ENCODE measurements at places on chromosomes 16 and 17.

GRCh38 chr16:86448306-86448890, 61.9 kb upstream of the FOXF1 start:
- no peak for DNase-seq

DNA sequence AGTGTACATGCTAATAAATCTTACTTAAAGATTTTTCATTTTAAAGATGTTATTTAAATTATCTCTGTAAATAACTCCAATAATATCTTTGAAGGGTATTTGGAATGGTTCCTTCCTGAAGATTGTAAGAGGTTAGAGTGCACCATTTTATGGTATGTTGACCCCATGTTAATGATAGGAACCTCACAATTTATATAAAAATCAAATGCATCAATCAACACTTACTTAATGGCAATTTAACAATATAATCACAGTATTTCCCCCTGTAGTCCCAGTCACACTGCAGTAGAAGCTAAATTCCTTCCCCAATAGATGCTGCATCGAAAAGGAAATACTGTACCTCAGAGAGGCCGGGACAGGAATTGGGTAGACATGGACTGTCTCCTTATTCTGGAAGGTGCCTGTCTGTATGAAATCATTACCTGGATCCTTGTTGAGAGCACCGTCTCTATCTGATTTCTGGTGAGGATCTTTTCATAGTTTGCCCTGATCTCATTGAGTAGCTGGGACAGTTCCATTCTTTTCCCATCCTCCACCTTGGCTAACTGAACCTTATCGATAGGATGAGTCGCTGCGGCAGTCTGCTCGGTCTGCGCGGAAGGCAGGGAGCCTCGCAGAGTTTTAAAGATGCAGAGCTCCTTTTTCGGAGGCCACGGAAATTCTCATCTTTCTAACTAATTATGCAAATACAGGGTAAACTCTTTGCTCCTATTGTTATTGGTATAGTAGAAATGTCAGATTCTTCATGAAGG, at the start of gene KRT222:
KRT222 (minus strand) TSS at position 596 of the 752 bp plus-strand sequence; CDS start at position 518, 78 bp downstream.
- no peak for DNase-seq

DNA sequence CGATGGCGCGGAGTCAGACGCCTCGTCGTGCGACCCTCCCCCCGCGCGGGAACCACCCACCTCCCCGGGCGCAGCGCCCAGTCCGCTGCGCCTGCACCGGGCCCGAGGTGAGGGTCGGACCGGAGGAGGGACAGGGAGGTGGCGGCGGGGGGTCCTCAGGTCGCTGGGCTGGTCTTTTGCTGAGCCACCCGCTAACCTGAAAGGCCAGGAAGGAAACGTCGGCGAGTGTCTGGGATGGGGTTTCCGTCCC, 4.9 kb downstream of the TBX2 start:
- no peak for DNase-seq

DNA sequence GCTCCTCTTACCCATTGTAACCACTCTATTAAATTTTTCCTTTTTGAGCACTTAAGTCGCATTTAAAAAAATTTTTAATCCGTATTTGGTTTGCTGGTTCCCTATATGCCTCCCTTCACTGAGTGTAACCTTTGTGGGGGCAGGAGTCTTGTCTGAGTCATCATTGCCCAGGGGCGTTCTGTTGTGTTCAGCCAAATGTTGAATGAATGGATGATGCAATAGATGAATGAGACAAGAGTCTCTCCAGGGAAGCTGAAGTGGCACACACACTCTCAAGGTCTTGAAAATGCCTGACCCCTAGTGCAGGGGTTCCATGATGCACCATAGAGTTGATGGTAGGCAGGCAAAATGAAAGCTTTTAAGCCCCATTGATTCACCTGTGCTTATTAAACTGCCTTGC, 123.0 kb upstream of the RBFOX1 start:
- no peak for DNase-seq

DNA sequence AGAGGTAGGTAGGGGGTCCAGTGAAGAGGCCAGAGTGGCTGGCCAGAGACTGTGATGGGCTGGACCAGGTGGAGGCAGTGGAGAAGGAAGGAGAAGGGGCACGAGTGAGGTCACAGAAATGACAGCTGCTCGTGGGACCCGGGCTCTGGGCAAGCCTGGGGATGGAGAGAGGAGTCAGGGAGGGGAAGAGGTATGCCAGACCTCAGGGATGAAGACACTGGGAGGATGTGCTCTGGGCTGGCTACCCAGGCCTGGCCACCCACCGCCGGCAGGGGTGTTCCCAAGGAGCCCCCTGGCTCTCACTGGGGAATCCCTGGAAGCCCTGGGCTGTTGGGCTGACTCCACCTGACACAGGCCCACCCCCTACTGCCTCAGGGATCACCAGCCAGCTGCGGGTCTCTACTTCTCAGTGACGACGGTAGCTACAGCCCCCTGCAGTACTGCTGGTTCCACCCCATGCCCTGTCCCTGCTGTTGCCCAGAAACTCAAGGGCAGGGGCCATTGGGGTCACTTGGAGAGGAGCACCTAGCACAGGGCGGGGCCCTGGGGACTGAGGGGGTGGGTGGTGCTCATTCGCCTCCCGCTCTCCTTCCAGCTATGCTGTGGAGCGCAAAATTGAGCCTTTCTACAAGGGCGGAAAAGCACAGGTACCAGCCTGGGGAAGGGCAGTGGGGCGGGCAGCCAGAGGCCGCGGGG, 1.8 kb downstream of the TBL3 start:
- DNase-seq = no peak

DNA sequence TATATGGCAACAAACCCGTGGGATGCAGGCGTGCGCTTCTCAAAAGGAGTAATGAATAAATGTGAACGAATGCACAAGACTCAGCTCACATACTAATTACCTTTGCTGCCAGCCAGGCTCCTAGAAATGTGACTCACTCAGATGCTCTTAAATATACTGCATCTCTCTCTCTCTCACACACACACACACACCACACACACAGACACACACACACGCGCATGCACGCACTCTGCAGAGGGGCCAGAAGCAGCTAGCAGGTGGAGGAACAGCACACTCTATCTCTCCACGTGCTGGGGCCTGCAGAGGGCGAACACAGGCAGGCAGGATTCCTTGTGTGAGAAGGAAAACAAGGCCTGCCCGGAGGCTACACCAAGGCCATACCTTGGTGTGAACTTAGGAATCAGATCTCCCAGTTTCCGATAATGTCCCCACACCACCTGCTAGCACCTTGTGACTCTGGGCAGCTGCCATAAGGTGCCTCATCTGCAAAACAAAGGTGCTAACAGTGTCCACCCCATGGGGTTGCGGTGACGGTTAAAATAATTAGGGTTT, 5.3 kb downstream of the GPRC5B start:
- no peak for DNase-seq

GRCh38 chr16:67961551-67961957, 6.9 kb downstream of the SLC12A4 start:
- no peak for DNase-seq

- no peak for DNase-seq
Observed at GRCh38 chr17:66557886-66558285, 255.5 kb downstream of the PRKCA start.

- no peak for DNase-seq
Observed at GRCh38 chr16:85571563-85571812, 41.6 kb upstream of the GSE1 start.

DNA sequence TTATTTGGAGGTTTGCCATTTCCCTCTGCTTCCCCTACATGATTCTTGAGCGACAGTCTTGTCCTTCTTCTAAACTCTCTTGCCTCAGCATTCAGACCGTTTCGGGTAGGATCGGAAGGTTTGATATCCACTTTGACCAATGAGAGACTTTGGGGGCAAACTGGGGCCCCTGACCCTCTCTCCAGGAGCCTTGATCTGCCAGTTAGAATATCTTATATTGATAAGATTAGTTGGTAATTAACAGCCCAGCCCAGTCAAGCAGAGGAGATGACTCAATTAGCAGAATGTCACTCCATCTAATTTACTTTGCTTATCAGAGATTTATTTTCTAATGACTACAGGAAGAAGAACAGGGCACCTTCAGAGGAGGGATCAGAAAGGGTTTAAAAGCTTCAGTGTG, 532.8 kb downstream of the XYLT1 start:
- no peak for DNase-seq

DNA sequence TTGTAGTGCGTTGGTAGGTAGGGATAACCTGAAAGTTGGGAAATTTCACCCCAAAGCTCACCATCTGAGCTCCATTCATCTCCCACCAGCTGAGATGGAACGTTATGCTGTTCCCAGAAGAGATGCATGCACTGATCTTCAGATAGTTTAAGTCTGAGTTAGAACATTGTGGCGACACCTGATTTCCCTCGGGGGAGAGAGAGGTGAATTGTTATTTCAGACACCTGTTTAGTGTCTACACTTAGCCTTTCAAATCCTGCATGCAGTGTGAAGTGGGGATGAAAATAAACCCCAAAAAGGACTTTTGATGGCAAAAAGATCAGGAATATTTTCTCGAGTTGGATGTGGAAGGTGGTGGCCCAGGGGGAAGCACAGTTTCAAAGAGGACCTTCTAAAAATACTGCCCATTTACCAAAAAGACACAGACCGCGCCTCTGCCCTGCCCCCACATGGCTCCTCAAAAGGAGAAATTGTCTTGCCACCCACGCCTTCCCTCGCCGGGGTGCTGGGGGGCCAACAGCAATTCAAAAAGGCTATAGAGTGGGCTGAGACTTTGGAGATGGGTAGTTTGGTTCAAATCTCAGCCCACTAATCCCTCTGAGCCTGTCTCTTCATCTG, 11.4 kb downstream of the CIITA start:
- DNase-seq = no peak

GRCh38 chr17:69828087-69828486, 246.9 kb upstream of the KCNJ16 start:
- no peak for DNase-seq

DNA sequence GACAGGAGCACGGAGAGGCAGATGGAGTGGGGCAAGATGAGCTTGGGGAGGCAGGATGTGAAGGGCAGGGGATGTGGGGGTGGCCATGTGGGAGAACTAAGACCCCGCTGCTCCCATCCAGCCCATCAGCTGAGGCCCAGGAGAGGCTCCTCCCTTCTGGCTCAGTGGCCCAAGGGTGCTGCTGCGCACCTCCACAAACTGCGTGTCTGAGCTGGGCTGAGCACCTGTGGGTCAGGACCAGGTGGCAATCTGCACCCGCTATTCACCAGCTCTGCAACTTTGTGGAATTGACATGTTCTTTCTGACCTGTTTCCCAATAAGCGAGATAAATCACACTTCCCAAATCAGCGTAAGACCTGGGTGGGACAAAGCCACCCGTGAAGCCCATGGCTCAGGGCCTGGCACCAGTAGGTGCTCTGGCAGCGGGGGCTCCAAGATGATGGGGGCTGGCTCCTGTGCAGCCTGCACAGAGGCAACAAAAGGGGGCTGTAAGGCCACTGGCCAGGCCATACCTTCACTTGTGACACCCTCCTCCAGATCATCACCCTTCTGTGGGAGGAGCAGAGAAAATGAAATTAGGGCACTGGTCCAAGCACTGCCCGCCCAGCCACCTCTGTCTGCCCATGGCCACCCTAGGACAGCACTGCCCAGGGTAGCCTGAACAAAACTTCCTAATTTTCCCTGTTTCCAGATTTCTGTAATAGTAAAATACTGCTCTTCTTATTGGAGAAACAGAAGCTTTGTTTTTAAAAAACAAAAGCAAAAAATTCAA, 11.7 kb upstream of the SREBF1 start:
- no peak for DNase-seq

DNA sequence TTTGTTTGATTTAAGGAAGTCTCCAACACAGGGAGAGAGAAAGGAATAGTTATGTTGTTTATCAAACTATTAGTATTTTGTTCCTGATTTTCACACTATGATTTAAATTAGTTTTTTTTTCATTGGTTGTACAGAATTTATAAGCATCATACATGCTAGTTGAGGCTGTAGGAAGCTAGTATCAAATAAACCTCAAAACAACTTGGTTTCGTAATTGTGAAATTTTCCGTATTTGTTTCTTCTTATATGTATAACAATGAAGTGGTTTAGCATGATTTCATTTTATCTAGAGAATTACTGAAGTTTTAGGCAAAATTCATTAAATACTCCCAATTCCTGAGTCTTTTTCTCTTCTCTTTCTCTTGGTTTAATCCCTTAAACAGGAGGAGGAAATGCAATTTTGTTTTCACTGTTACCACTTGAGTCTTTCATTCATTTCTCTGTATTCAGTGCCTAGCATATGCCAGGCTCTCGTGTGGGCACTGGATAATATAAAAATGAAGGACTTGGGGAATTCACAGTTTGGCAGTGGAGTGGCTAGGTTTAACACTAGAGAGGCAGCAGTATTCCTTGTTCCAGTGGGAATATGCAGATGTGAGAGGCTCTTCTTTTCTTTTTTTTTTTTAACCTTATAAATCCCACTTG, 1.8 kb downstream of the CYLD start:
- DNase-seq = no peak

GRCh38 chr17:28744104-28744971, 527 bp downstream of the TRAF4 start:
- no peak for DNase-seq

- no peak for DNase-seq
Observed at GRCh38 chr16:15887283-15887682, 1.1 kb downstream of the CEP20 start.

DNA sequence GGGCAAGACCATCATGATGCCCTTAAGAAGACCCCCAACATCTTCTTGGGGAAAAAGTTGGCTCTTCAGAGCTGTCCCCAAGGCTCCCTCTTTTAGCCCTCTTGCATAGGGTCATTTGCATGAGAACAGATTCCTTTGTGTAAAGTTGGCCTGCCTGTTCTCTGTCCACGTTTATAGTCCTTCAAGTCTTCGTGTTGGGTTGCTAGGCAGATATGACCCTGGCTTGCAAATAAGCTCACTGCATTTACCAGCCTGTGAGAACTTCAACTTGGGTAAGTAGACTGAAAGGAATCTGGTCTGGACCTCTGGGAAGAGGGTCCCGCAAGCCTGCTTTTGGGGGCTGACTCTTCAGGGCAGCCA, 2.9 kb downstream of the ARSG start:
- no peak for DNase-seq

GRCh38 chr17:53571342-53571741, 251.4 kb upstream of the KIF2B start:
- DNase-seq = no peak

DNA sequence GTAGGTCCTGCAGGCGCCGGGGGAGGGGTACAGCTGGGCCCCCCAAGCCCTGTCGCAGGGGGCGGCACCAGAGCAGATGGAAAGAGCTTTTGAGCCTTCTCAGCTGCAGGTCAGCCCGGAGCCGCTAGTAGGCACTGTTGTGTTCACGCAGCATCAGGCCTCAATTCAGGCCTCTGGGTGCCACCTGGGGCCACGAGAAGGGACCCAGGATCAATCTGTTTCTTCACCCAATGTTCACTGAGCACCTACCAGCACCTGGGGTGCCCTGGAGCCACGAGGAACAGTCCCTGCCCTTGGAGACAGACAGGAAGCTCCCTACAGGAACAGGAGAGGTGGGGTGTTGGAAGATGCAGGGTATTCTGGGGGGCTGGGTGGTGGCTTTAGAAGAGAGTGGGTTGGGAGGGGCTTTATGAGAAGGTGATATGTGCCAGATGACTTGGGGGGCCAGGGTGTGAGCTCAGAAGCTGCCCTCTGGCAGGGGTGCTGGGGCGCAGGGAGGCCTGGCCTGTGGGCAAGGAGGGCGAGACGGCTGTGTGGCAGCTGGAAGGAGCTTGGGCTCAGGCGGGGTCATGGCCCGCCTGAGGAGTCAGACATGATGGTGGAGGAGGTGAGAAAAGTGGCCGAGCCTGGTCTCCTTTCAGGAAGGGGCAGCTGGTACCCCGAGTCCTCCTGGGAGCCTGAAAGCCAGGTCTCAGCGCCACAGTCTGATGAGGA, 121.9 kb upstream of the GSE1 start:
- DNase-seq = no peak

- no peak for DNase-seq
Observed at GRCh38 chr17:45260204-45260783, 1.6 kb downstream of the SPATA32 start.

Data from NCI-H1048 (cell line).